ENCODE measurements at places on chromosomes 12 and 14.

DNA sequence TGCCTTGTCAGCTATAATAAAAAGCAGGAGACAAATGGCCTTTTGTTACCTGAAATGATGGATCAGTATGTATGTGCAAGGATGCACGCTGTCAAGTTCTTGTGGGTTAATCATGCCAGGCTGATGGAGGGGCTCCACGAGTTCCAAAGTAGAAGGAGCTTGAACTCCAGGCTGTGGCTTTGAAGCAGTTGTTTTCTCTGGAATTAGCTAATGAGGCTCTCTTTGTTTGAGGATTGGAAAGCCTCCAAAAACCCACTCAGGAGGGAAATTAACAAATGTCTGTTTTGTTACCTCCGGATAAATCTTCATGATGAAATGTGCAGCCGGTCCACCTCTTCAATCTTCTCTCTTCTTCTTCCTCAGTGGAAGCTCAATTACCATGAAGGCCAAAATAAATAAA lies 605.5 kb downstream of the DIO2 start:
- DNase-seq = no peak

DNA sequence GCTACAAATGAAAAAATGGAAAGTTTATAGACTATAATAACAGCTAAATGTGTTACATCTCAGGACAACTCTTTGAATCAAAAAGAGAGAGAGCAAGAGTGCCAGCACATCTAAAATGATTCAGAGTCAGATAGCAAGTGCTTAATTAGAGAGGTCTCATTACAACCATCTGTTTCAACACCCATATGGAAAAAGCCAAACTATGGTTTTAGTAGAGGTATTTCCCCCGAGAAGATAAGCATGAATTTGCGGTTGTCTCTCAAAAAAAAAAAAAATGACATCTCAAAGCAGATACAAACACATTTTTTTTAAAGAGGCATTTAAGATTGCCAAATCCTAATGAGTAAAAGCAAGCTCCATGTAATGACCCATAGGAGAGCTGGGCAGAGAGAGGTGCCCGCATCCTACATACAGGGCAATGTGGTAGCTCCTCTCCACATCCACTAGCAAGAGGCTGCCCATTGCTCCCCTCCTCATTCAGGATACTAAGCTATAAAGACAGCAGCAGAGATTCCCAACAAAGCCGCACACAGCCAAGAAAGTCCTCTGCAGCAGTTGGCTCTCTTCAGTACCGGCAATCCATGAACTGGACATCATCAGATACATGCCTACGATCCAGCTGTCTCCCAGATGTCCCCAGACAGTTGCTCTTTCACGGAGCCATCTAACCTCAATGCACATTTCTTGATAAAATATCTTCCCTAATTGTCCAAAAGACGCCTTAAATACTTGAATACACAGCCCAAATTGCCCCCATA lies 100.4 kb downstream of the EFCAB11 start:
- no peak for DNase-seq

DNA sequence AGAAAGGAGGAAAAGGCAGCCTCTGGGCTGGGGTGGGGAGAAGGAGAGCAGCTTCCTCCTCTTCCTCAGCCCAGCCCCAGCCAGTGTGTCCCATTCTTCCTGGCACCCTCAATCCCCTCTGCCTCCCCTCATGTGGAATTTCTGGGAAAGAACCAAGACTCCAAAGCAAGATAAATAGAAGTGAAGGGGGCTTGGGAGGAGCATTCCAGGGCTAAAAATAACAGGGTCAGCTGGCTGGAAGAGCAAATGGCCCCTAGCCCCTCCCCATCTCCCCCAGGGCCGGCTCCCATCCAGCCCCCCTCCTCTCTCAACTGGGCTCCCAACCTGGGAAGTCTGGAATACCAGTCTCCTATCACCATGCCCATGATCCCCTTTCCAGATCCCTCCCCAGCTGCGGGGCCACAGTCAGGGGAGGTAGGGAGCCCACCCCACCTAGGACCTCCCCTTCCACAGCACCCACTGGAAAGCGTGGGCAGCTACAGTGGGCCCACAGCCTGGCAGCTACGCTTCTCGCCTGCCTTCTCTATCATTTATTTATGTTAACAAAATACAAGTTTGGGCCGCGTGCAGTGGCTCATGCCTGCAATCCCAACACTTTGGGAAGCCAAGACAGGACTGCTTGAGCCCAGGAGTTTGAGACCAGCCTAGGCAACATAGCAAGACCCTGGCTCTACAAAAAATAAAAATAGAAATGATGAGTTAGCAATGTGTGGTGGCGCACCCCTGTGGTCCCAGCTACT lies 88.3 kb downstream of the IRF2BPL start:
- DNase-seq = no peak

GRCh38 chr14:100155756-100156616 lies 3.5 kb downstream of the DEGS2 start:
- DNase-seq = no peak

DNA sequence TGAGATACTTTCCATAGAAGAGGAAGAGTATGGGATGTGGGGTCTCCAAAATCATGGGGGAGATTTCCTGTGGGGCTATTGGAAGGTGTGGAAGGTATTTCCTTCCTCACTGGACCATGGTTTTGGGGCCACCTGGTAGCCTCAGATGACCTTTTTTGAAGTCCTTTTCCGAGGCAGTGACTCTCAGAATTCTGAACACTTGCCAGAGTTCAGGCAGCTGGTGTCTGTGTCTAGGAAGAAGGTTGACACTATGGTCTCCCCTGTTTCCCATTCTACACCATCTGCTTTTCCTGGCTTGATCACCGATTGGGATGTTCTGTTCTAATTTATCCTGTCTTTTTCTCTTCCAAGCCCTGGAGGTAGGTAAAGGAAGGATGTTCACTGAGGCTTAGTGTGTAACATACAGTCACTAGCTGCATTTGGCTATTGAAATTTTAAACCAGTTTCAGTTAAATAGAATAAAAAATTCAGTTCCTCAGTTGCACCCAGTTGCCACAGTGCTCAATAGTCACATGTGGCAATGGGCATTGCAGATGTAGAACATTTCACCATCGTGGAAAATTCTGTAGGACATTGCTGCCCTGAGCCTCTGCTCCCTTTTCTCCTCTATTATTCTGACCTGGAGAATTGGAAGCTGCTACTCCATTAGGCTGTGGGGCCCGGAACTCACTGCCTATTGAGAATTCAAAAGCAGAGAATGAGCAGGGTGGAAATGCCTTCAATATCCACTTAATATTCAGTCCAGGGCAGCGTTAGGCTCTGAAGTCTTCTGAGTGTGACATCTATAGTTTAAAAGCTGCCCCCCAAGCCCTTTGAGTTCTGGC lies 11.0 kb upstream of the PLEKHG3 start:
- DNase-seq = no peak
